Jurkat, Clone E6-1 (cell line): ENCODE measurements at places on chromosomes 5 and 9.

GRCh38 chr5:135154961-135155360, 120.9 kb upstream of the PITX1 start:
- DNase-seq = no peak

GRCh38 chr9:26779062-26779461, 113.5 kb downstream of the CAAP1 start:
- no peak for DNase-seq

DNA sequence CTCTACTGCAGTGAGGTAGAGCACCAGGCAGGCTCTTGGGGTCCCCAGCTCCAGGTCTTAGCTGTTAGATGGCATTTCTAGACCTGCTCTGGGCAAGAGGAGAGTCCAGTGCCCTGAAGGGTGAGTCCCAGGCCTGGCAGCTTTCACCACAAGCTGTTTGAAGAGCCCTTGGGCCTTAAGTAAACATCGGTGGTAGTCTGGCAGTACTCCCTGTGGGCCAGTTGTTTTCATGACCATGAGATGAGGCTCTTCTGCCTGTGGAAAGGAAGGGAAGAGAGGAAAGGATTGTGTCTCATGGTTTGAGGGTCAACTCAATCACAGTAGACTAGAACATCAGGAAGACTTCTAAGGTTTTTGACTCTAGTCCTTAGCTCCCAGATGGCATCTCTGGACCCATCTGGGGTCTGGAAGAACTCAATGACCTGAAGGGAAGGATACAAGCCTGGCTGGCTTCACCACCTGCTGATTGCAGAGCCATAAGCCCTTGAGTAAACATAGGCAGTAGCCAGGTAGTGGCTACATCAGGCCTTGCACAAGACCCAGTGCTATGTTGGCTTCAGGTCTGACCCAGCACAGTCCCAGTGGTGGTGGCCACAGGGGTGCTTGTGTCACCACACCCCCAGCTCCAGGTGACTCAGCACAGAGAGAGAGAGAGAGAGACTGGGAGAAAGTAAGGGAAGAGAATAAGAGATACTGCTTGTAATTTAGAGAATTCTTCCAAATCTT, 114.3 kb upstream of the PCSK5 start:
- no peak for DNase-seq

DNA sequence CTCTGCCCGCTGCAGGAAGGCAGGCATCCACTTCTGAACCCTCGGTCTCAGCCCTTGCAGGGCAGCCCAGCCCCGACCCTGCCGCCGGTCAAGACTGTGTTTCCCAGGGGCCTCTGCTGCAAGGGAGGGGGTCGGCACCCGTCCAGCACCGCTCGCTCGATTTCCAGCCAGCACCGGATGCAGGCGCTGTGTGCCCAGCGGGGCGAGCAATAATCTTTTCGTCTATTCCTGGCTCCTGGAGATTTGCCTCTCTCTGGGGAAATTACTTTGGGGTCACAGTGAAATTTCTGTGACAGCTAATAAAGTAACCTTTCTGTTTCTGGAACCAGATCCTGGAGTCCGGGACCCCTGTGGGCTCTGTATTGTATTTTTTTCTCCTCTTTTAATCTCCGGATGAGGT, 155.3 kb downstream of the COL23A1 start:
- no peak for DNase-seq

DNA sequence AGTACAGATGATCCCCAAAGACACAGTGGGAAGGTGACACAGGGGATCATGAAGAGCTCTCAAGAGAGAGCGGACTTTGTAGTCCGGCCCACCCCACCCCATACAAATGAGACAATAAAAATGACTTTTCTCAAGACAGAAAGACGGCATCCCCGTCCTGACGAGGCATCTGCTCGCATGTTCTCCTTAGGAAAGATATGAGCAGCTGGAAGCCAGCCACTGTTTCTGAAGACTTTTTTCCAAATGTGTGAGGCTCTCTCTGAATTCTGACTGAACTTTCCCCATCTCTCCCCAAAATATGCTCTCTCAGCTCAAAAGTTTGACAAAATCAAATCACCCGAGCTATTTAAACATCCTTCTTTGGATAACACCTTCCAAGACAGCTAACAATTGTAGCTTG, 105.2 kb downstream of the RFK start:
- no peak for DNase-seq

- DNase-seq = no peak
Measured at GRCh38 chr9:36063804-36064447, 27.2 kb downstream of the RECK start.

DNA sequence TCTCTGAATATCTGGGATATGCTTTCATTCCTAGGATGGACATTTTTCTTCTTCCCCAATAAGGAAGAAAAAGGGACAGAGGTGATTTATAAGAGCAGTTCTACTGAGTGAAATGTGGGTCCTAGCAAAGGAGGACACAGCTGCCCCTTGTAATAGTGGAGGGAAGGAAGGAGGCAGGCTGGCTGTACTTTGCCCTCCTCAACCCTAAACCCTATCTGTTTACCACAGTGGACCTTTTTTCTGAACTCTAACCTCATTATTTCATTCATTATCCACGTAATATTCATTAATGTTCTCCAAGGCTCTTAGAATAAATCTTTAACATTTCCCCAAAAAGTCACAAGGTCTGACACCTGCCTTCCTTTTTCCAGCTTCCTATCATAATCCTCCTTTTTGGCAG, 37.8 kb downstream of the GHR start:
- DNase-seq = no peak

DNA sequence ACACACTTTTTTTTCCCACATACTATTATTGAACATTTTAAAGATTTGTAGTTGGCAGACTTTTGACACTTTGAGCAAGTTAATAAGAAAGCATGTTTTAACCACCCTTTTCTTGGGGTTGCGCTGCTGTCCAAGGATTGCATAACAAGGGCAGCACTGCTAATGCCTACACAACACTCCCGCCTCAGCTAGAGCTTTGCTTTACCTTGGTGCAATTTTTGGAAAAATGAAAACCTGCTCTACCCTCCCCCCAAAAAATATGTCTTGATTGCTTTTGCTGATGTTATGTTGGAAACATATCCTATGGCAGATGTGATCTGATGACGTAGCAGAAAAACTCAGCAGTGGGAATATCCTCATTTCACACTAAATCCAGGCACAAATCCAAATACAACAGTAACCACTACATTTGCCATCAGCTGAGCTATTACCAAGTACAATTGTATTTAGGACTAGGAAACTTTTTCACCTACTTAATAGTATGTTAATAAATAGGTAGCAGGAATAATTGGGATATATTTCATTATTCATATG, 51.5 kb downstream of the UBE2R2 start:
- no peak for DNase-seq

DNA sequence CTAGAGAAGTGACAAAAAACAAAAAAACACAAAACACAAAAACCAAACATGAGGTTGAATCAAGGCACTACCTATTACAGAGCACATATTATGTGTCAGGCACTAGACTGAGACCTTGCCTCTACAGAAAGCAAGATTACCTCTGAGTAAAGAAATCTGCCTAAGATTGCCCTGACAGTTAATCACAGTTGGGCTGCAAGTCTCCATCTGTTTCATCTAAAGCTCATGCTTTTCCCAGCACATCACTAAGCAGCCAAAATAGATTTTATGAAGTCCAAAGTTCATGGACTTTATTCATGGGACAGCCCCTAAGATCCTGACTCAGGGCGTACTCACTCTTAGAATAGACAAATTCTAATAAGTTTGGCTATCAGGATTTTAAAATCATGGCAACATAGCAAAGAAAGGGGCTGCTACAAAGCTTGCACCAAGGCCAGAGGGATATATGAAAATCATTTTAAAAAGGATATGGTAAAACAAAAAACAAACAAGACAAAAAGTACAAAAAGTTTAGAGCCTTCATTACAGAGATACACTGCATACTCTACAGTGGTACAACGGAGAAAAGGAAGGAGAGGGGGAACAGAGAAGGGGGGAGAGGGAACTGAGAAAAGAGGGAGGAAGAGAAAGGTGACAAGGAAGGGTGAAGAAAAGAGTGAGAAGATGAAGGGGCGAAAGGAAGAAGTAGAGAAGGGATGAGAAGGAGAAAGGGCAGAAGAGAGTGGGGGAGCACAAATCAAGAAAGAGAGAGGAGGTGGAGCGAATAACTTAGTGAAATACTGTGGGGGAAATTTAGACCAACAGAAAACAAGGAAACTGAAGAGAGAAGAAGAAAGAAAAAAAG, 58.2 kb downstream of the RICTOR start:
- no peak for DNase-seq

DNA sequence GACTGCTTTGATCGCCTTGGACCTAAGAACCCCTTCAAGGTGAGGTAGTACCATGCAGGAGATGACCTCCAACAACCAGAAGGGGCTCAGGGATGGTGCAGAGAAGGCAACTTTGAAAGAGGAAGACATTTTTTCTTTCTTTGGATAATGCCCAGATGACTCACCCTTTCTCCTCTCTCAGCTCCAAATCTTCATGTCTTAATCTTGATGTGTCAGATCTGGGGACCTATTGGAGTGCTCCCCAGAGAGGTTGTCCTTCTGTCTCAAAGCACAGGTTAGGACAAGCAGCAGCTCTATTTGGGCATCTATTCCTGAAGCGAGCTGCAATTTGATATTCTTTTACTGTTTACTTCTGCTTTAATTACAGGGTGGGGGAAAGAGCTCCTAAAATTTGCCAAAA, 229.9 kb upstream of the MAP3K1 start:
- no peak for DNase-seq

GRCh38 chr9:94656200-94656599, 16.9 kb upstream of the FBP1 start:
- DNase-seq = peak; percentile 69

GRCh38 chr5:52767766-52768480, 19.8 kb upstream of the ITGA1 start:
- DNase-seq = no peak

DNA sequence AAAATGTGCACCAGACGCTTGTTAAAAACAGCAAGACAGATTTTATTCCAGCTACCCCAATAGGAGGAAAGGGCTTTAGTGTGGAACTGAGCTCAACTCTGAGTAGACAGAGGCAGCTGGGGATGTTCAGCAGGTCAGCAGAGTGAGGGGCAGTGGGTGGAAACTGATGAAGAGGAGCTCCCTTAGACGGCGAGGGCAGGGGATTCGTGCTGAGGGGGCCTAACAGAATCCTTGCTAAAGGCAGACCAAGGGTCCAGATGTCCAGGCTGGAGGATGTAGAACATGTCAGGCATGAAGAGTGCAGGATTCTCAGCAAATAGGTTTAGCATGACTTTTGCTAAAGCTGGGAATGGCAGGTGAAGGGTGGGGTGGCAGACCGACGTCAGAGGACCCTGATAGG, 71.9 kb upstream of the OLFM1 start:
- no peak for DNase-seq

DNA sequence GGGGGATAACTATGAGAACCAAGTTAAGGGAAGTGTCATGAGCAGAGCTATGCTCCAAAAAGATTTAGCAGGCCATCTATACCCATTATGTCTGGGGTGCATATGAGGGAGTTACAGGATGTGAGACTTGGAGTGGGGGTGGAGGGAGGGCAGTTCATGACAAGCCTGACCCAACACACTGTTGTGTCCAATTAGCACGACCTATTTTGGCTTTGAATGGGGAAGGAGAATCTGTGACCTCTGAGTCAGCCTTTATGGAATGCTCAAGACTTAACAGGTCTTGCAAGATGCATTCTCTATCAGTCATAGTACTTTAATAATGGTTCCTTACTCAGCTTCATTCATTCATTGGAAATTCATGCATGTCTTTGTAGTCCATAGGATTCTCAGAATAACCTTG, 71.7 kb downstream of the GRIA1 start:
- no peak for DNase-seq

DNA sequence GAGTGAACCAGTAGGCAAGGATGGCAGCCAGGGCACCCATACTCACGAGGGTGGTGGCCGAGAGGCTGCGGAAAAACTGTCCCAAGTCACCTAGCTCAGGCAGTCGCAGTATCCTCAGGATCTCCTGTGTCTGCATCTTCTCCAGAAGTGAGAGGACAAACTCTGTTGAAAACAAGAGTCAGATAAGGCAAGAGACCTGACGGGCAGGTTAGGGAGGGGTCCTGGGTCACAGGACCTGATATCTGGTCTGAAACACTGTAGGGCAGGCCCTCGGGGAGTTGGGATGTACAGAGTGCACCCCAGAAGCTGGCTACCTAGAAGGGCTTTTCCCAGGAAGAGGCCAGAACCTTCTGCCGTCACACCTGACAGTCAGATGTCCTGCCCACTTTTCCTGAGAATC, 17.4 kb downstream of the ACSL6 start:
- DNase-seq = no peak

DNA sequence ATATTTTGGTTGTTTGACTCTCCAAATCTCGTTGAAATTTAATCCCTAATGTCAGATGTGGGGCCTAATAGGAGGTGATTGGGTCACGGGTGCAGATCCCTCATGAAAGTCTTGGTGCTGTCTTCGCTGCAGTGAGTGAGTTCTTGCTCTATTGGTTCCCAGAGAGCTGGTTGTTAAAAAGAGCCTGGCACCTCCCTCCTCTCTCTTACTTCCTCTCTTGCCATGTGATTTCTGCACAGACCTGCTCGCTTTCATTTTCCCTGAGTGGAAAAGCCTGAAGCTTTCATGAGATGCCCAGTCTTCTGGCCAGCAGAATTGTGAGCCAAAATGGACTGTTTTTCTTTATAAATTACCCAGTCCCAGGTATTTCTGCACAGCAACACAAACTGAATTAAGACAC, 221.6 kb downstream of the MAT2B start:
- DNase-seq = no peak

DNA sequence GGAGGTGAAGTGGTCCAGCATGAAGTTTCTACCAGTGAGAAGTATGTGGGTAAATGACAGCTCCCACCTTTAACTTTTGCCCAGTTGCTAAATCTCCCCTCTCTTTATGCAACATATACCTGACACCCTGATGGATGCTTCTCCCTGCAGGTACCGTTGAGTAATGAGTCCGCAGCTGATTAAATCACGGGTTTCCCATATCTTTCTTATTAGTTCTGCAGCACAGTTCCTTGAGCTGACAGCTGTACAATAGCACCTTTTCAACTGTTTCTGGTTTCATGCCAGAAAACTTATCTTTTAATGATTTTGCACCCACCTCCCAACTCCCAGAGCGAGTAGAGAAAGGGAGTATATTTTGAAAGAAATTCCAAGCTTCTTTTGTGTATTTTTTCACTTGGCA, 161.0 kb upstream of the TUT7 start:
- DNase-seq = no peak

- no peak for DNase-seq
Measured at GRCh38 chr5:8807636-8808035, 738.2 kb downstream of the SEMA5A start.

- DNase-seq = no peak
Measured at GRCh38 chr5:151312756-151313324, 9.3 kb upstream of the SLC36A3 start.

DNA sequence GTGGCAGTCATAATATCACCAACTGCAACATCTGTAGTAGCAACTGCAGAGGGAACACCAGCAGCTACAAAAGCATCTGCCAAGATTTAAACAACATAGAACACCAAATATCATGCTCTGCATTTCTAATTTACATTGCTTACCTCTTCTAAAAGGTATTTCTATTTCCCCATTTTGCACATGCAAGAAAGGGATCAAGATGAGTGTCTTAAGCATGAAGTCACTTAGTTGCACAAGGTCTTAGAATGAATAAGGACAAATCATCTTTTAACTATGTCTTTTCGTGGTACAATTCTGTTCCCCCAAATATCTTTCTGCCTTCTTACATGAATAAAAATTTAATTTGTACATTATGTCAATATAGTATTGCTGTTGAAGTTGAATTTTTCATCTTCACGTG, 1746.4 kb downstream of the EFNA5 start:
- no peak for DNase-seq
